ENCODE measurements at places on chromosomes 3 and 15.

GRCh38 chr3:123124971-123125370 is 58.1 kb downstream of the PDIA5 start:
- DNase-seq: no peak

GRCh38 chr15:43085921-43086320 is 19.9 kb downstream of the UBR1 start:
- DNase-seq: no peak

GRCh38 chr3:127072971-127073783 is 90.3 kb downstream of the PLXNA1 start:
- no peak for DNase-seq

- DNase-seq: no peak
Observed at GRCh38 chr3:8650583-8651416, 6.2 kb upstream of the SSUH2 start.

DNA sequence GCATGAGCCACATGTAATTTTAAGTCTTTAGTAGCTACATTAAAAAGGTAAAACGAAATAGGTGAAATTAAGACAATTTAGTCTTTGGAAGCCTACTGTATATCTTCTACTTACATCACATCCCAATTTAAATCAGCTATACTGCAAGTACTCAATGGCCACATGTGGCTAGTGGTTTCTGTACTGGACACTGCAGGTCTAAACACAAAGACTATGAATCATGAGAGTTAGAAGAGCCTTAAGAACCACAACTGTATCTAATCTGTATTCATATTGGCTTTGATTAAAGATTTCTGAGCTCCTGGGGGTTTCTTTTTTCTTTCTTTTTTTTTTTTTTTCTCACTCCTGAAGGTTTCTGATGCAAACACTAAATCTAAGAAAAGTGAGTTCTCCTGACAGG is 2.3 kb upstream of the EIF1B start:
- DNase-seq: no peak

DNA sequence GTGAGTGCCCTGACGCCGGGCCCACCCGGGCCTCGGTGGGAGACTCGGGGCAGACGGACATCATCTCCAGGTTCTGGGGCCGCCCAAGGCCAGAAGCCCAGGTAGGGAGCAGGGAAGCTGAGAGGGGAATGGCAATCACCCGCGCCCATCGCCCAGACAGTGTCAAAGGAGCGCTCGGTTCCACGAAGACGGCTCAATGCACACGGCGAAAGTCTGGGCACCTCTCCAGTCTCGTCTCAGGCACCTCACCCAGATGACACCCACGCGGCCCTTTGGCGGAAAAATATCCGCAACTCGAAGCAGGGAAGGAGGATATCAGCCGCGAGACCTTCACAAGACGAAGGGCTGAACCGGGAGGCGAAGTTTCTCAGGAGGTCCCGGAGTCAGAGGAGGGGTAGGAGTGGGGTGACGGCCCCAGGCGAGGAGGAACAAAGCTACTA is 916 bp downstream of the IL17RD start:
- DNase-seq: no peak

DNA sequence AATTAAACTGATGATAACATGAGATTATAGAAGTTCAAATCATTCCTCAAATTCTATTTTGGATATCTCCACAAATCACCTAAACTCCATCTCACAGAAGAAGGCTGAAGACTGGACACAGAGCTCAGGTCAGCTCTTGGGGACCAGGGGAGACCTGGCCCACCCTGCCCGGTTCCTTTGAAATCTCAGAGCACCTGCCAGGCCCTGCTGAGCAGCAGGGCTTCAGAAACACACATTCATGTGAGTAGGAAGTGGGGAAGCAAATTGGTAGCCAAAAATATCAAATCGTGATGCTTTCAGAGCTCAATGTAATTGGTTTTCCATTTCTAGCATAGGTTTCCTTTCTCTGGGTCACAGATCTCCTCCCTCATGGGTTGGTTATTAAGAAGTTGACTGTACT is 76.2 kb downstream of the OCA2 start:
- DNase-seq: no peak

DNA sequence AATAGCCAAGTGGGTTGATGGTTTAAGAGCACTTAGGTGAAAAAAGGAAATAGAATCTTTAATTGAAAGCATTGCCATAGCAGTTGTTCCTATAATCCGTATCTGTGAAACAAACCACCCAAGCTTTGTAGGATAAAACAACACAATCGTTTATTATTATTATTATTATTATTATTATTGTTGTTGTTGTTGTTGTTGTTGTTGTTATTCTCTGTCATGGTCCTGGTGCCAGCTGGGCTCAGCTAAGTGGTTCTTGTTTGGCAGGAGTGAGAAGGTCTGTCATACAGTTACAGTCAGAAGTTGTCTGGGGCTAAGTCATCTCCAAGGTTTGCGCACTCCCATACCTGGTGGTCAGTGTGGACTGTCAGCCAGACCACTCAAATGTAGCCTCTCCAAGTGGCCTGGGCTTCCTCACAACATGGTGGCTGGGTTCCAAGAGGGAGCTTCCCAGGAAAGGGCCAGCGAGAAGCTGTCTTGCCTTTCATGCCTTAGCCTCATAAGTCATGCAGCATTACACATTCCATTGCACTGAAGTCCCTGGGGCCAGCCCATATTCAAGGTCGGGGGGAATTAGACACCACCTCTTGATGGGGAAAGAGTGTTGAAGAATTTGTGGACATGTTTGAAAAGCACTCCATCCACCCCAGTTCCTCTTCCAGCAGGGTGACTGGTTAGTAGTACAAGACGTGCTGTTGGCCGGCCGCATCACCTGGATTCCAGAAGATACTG is 54.3 kb upstream of the FGD5 start:
- DNase-seq: no peak

DNA sequence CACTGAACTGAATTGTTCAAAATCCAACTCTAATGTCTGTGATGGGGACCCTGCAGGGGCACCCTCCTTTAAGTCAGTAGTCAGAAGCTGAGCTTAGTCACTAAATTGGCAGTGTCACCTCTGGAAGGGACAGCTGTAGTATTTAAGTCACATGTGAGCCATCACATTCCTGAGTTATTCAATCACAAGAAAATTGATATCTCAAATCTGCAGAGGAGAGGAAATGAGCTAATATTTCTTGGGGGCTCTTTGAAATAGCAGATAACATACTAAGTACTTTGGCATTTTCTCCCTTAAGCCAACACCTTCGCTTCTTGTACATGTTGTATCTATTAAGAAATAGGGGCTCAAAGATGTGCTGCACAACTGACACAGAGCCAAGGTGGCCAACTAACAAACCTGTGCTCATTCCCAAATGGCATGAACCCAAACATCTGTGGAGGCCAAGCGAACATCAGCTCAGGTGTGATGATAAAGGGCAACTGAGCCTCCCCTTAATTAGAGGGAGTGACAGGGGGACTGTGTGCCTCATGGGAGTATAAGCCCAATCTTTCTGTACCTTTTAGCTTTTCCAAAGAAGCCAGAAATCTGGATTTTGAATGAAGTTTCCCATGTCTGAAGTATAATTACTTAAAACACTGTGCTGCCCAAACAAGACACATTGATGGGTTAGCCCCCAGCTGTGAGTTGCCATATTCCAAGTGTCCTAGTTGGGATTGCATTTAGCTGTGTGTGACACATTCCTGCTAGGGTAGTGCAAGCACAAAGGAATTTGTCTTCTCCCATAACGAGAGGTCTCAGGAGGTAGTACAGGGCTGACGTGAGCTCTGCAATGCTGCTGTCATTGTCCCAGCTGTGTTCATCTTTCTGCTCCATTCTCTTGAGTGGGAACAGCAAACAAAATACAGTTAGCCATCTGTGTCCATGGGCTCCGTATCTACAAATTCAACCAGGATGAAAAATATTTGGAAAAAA is 63.3 kb downstream of the ABHD5 start:
- no peak for DNase-seq

- DNase-seq: no peak
Observed at GRCh38 chr3:82229397-82229796, 468.0 kb upstream of the GBE1 start.

DNA sequence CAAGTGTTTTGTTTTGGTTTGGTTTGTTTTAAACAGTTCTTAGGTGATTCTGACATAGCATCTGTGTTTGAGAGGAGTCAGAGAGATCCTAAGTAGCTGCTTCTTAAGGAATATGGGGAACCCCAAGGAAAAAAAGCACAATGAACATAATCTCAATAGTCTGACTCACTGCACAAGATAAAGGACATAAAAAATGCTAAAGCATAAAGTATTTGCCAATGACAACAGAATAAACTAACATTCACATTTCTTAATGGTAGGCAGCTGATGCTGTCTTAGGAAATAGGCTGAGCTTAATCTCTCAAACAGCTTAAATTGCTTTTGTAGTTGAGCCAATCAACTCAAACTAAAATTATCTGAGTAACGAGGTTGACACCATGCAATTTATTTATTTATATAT is 2.9 kb downstream of the NCEH1 start:
- DNase-seq: no peak

- no peak for DNase-seq
Observed at GRCh38 chr3:158725348-158726011, 6.8 kb downstream of the RARRES1 start.

- DNase-seq: no peak
Observed at GRCh38 chr15:62748196-62748595, 294.4 kb upstream of the TPM1 start.

- no peak for DNase-seq
Observed at GRCh38 chr3:161599697-161600096, 103.1 kb downstream of the OTOL1 start.

All from stimulated activated CD8-positive, alpha-beta memory T cell treated with anti-CD3 and anti-CD28 coated beads, Interleukin-4, amount 100 ng/mL, for 4 hours (primary cell).